Large intestine (tissue), 12 donors: ENCODE measurements at places on chromosomes 7 and 10. TPM values are rescaled to one million over a fixed set of nuclear protein-coding genes. Genes with fewer than 3 reads are reported as not detected.

Gene ITGA8
- 9.5 TPM for polyA plus RNA-seq

Gene HABP2
- 27.7 TPM for polyA plus RNA-seq

Gene AKR1D1
- polyA plus RNA-seq = 4.4 TPM

Gene WNT16
- polyA plus RNA-seq = 0.43 TPM

Gene C7orf57
- polyA plus RNA-seq = 0.28 TPM

Gene CPN1
- 0.06 TPM for polyA plus RNA-seq

Gene MICALL2
- 77.8 TPM for polyA plus RNA-seq

Gene GAD2
- polyA plus RNA-seq = 1.7 TPM

Gene CPVL
- 333 TPM for polyA plus RNA-seq

Gene CFAP69
- 8.1 TPM for polyA plus RNA-seq

Gene THSD7A
- polyA plus RNA-seq = 3.7 TPM

Gene ZNF736
- 13.0 TPM for polyA plus RNA-seq

Gene MACROH2A2
- 52.0 TPM for polyA plus RNA-seq

Gene RNF32
- 3.7 TPM for polyA plus RNA-seq

Gene CALU
- polyA plus RNA-seq = 92.5 TPM

Gene MMP21
- 0.28 TPM for polyA plus RNA-seq

Gene ZNF117
- polyA plus RNA-seq = 31.1 TPM

Gene KIAA1217
- 54.9 TPM for polyA plus RNA-seq

Gene SPDYE2
- 3.2 TPM for polyA plus RNA-seq

Gene CALML5
- polyA plus RNA-seq = not detected

Gene NAT16
- polyA plus RNA-seq = 0.21 TPM

Gene ASB10
- polyA plus RNA-seq = not detected
